Aorta (tissue), 5 donors: ENCODE measurements at places on chromosomes 16 and 17. TPM values are rescaled to one million over a fixed set of nuclear protein-coding genes. Genes with fewer than 3 reads are reported as not detected.

- no peak overlapping the region for H3K4me3 ChIP-seq
- H3K36me3 ChIP-seq, result peaks cover 2% of the 10 kb centered on the region
- no peak overlapping the region for H3K27ac ChIP-seq
- DNase-seq, result no peak
These were observed 27.3 kb downstream of the CENPV start for GRCh38 chr17:16325964-16326363.

GRCh38 chr17:75270218-75270965 is 639 bp downstream of the MIF4GD start:
- H3K36me3 ChIP-seq, result peaks cover 3% of the 10 kb centered on the region
- H3K27me3 ChIP-seq, result no peaks in the 10 kb centered on the region
- H3K4me3 ChIP-seq, result peak overlapping the region; percentile 76
- H3K4me1 ChIP-seq, result peaks cover 3% of the 10 kb centered on the region

The C17orf107 gene
- polyA plus RNA-seq, result 1.1 TPM

GRCh38 chr17:7016886-7017826 is 4.7 kb downstream of the RNASEK start:
- no peaks in the 10 kb centered on the region for H3K27me3 ChIP-seq
- peaks cover 3% of the 10 kb centered on the region for H3K4me1 ChIP-seq
- no peak overlapping the region for H3K4me3 ChIP-seq
- H3K27ac ChIP-seq, result peak overlapping the region; percentile 85

GRCh38 chr17:68195667-68196393 is 52.0 kb upstream of the AMZ2 start:
- no peaks in the 10 kb centered on the region for H3K36me3 ChIP-seq

The SLC5A10 gene
- polyA plus RNA-seq, result not detected

DNA sequence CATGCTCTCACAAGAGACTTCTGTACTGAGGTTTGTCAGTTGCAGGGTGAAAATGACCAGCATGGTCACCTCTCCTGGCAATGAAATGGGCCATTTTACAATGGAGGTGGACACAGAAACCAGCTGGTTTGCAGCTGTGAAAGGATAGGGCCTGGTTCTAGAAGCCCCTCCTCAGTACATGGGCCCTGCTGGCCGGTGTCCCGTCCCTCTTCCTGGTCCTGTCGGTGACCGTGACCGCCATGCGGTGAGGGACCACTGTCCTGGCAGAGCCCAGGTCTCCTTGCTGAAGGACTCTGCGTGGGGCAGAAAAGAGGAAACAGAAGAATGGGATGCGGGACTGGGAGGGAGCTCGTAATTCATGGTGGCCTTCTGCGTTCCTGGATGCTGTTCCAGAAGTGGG is 76.0 kb upstream of the ZNF423 start:
- H3K4me3 ChIP-seq, result no peak overlapping the region
- H3K27me3 ChIP-seq, result no peaks in the 10 kb centered on the region
- DNase-seq, result peak; percentile 56

- no peaks in the 10 kb centered on the region for H3K36me3 ChIP-seq
- H3K4me3 ChIP-seq, result no peak overlapping the region
- H3K27ac ChIP-seq, result no peak overlapping the region
- H3K4me1 ChIP-seq, result no peaks in the 10 kb centered on the region
- no peaks in the 10 kb centered on the region for H3K27me3 ChIP-seq
These were observed 119.4 kb downstream of the OR1D5 start for GRCh38 chr17:2943981-2944380.
